SW480 (cell line): ENCODE measurements at places on chromosomes 5 and 9.

- DNase-seq = no peak
Measured at GRCh38 chr5:92605591-92605990, 975.4 kb downstream of the NR2F1-AS1 start.

GRCh38 chr5:11000515-11001353 lies 239.7 kb upstream of the DAP start:
- no peak for DNase-seq

GRCh38 chr5:171521219-171521633 lies 101.8 kb downstream of the FGF18 start:
- peak; percentile 68 for DNase-seq

- no peak for DNase-seq
Measured at GRCh38 chr5:139027150-139027549, 152.0 kb upstream of the LRRTM2 start.

- DNase-seq = peak; percentile 62
Measured at GRCh38 chr5:173884402-173885053, 3.6 kb upstream of the CPEB4 start.

GRCh38 chr5:16454686-16455085 lies 10.9 kb downstream of the ZNF622 start:
- DNase-seq = no peak

DNA sequence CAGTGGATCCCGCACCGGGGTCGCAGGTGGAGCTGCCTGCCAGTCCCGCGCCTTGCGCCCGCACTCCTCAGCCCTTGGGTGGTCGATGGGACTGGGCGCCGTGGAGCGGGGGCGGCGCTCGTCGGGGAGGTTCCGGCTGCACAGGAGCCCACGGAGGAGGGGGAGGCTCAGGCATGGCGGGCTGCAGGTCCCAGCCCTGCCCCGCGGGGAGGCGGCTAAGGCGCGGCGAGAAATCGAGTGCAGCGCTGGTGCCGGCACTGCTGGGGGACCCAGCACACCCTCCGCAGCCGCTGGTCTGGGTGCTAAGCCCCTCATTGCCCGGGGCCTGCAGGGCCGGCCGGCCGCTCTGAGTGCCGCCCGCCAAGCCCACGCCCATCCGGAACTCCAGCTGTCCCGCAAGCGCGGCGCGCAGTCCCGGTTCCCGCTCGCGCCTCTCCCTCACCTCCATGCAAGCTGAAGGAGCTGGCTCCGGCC lies 120.6 kb upstream of the MEF2C start:
- DNase-seq = no peak

DNA sequence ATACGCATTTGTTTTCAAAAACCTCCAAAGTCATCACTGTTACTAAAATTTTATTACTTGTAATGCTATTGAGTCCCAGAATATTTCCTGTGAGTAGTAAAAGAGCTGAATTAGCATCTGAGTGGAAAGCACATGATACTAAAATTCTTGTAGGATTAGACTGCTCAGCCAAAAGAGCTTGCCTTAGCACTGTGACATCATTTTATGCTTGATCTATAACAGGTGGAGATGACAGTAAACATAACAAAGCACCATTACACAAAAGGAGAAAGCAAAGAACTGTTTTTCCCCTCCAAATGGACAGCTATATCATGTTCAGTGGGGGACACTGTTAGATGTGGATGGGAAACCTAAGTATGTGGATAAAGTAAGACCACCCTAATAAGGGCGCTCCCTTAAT lies 5.8 kb upstream of the JAK2 start:
- DNase-seq = no peak

- DNase-seq = peak; percentile 71
Measured at GRCh38 chr9:128819716-128820664, 1.7 kb downstream of the ENDOG start.

DNA sequence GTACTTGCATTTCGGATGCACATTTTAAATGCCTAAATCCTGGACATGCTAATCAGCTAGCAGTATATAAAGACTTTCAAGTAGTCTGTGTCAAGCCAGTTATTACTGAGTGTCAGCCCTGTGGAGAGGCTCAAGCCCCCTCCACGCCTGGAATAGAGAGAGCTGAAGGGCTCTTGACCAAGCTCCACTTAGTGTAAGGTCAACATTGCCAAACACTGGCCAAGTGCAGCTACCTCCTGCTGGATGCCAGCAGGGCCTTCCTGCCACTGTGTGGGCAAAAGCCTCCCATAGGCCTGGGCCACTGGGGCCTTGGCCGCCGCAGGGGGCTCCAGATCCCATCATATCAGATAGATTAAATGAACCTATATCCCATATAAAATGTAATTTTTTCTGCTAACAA lies 239.4 kb upstream of the PANK3 start:
- DNase-seq = no peak

DNA sequence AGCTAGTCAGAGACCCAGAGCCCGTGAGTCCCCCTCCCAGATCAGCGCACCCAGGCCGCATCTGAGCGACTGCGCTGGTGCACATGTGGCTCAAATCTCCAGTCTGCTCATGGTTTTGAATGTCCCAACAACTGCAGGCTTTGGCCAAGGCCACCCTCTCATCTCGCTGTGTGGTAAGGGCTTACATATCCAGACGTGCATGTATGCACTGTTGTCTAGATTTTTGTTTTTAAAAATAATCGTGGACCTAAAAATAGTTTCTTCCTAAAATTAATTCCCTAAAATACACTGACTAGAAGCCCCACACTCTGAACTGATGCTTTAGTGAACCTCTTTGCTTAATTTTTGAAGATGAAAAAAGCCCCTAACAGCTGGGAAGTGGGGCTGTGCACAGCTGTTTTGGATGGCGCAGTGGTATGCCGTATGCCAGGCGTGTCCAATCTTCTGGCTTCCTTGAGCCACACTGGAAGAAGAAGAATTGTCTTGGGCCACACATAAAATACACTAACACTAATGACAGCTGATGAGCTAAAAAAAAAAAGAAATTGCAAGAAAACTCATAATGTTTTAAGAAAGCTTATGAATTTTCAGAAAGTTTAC lies 143.0 kb upstream of the LHFPL2 start:
- no peak for DNase-seq

- no peak for DNase-seq
Measured at GRCh38 chr9:98318834-98319478, 63.5 kb upstream of the TBC1D2 start.

DNA sequence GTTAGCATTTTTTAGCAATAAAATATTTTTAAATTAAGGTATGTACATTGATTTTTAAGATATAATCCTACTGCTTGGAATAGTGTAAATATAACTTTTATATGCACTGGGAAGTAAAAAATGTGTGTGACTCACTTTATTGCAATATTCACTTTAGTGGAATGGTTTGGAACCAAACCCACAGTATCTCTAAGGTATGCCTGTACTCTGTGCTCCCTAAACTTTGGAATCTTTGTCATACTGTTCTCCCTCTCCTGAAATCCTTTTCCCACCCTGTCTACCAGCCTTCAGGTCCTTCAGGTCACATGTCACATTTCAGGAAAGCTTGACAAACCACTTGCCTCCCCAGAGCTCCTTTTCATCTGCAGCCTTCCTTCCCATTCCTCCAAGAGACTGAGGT lies 308.7 kb downstream of the SPOCK1 start:
- no peak for DNase-seq

DNA sequence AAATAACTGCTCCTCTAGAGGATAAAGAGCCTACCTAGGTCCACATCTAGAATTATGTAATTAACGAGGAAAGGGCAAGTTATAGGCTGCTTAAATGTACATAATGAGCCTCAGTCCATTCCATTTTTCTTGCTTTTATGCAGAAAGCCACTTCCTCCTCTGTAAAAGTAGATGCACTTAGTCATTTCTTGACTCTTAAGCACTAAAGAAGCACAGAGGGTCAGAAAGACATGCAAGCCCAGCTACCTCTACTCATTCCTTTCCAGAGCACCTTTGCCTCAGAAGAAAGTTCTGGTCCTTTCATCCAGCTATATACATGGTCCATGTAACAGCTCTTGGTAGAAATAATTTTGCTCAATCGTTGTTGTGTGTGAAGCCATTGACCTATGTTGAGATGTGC lies 308.0 kb upstream of the NREP start:
- DNase-seq = no peak

DNA sequence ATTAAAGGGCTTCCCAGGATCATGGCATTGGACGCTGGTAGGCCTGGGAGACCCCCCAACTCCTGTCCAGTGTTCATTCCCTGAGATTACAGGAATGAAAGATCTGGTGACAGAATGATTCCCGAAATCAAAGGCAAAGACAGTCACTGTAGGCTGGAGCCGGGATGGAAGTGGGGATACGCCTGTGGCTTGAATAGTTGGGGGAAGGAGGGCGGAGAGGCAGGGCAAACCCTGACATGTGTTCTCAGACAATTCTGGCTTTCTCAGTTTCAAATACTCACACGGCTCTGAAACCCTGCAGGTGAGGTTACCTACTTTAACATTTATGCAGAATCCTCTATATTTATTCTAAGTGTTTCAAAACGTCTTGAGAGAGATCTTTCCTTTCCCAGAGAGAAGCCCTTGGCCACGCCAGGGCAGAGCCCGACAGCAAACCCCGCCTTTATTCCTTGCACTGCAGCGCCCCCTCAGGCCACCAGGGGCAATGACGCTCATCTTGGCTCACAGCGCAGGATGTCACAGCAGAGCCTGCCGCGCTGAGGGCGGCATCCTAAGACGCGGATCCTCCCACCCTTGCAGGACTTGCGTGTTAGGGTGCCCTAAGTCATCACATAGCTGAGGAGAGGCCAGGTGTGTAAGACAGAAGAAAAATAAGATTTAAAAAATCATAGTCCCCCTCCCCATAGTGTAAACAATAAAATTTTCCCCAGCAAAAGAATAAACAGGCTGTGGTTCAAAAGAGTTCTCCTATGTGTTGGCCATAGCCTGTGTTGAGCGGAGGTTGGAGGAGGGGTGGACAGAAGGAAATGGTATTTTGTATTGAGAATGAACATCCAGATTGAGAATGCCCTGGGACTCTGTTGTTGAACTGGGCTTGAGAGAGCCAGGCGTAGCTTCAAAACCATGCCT lies 284.5 kb downstream of the NTRK2 start:
- DNase-seq = peak; percentile 64

DNA sequence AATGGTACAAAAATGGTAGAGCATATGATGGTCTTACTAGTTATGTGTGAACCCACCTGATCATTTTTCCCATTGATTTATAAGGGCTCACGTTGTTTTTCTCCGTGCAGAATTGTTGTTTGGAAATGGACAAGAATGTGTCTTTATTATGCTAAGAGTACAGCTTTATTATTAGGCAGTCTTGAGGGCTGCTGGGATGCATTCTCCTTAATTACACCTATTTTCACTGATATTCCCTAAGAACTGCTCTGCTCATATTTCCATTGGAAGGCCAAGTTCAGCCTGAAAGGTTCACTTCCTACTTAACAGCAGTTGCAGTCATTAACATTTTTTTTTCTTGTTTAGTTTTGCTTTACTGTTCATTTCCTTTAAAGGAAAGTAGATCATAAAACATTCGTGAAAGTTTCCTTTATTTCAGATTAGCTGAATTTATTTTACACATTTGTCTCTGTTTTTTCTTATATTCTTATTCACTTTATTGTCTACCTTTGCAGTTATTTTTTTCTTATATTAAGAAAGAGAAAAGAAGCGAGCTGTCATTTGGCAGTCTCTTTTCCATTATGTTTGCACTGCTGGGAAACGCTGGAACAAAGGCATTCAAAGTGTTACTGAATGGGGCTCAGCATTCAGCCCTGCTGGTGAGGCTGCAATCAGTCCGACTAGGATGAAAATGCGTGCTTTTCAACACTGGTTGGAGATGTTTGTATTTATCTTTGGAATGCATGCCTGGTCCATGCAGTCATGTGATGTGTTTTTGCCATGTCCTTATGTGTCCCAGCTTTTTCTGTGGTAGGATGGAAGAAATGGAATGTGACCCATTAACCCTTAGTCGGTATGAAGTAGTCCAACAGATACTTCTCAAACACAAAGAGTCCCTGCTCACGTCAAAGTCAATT lies 602.7 kb upstream of the ZNF608 start:
- no peak for DNase-seq

DNA sequence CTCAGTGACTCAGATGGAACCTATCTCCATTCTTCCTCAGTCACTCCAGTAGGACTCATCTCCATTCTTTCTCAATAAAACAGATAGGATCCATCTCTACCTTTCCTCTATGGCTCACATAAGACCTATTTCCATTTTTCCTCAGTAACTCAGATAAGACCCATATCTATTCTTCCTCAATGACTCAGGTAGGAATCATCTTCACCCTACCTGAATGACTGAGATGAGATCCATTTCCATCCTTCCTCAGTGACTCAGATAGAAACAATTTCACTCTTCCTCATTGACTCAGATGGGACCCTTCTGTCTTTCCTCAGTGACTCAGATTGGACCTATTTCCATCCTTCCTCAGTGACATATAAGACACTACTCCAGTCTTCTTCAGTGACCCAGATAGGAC lies 165.1 kb downstream of the FBXO4 start:
- no peak for DNase-seq

- DNase-seq = no peak
Measured at GRCh38 chr9:135827301-135827700, 80.0 kb downstream of the CAMSAP1 start.

GRCh38 chr9:109497226-109498153 lies 617 bp downstream of the PTPN3 start:
- DNase-seq = peak; percentile 55

- no peak for DNase-seq
Measured at GRCh38 chr9:1087120-1087881, 37.1 kb downstream of the DMRT2 start.

GRCh38 chr5:133994990-133995333 lies 9.8 kb downstream of the VDAC1 start:
- no peak for DNase-seq

DNA sequence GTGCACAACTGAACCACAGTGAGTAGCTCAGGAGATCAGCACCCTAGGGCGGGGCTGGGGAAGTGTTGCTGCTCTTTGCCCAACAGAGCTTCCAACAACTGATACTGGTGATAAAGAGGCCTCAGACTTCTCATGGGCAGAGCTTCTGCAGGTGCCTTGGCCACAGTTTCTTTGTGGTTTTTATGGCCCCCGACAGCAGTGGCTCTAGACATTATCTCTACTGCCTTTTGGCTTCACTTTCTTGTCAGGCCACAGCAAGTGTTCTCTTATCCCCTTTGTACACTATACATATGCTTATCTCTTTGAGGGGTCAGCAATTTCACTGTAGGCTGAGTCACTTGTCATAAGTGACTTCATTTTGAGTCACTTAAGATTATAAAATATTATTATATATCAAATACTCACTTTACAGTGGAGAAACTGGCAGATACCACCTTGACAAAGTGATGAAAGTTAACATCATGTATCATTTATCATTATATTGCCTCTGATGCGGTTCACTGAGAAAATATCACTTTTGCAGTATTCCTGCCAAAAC lies 90.9 kb upstream of the COX7C start:
- no peak for DNase-seq
